ENCODE measurements at places on chromosomes 1 and 21.

DNA sequence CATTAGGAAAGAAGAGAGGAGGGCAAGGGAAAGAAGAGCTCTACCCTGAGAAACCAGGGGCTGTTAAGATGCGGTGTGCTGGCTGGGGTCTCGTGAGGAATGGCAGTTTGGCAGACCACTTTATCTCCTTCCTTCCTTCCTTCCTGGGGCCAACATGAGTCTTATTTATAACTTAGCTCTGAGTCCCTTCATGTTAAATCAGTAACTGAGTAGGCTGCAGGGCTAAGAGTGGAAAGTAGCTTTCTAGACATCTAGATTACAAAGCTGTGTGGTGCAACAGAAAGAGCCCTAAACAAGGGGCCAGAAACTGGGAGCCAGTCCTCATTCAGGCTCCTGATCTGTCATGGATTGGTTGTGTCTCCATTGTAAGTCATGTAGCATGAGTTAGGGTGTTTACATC is 135.4 kb upstream of the DUSP10 start:
- no peak for DNase-seq

GRCh38 chr1:150273311-150273710 is 721 bp downstream of the C1orf54 start:
- no peak for DNase-seq

GRCh38 chr1:109650609-109651008 is 5.3 kb upstream of the GSTM4 start:
- no peak for DNase-seq

DNA sequence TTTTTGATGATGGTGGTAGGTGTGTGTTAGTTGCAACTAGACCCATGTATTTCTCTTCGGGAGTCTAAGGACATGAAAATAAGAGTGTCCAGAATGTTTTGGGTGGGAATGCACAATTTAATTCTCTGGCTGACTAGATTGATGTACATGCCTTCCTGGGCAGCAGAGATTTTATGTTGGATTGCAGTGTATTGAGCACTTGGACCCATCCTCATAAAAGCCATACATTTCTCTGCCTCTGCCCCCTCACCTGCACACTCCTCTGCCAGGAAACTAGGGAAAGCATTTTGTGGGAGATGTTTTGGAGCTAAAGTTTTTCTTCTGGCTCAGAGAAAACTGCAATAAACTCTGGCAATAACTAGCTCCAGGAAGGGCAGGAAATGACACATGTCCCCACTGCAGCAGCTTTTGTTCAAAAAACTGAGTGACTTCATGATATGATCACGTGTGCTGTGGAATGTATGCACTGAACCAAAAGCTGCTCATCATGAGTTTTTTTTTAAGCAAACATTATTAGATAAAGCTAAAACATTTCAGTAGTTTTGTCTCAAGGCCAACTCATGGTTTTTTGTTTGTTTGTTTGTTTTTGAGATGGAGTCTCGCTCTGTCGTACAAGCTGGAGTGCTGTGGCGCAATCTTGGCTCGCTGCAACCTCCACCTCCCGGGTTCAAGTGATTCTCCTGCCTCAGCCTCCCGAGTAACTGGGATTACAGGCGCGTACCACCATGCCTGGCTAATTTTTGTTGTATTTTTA is 17.6 kb downstream of the RIT1 start:
- DNase-seq: no peak

DNA sequence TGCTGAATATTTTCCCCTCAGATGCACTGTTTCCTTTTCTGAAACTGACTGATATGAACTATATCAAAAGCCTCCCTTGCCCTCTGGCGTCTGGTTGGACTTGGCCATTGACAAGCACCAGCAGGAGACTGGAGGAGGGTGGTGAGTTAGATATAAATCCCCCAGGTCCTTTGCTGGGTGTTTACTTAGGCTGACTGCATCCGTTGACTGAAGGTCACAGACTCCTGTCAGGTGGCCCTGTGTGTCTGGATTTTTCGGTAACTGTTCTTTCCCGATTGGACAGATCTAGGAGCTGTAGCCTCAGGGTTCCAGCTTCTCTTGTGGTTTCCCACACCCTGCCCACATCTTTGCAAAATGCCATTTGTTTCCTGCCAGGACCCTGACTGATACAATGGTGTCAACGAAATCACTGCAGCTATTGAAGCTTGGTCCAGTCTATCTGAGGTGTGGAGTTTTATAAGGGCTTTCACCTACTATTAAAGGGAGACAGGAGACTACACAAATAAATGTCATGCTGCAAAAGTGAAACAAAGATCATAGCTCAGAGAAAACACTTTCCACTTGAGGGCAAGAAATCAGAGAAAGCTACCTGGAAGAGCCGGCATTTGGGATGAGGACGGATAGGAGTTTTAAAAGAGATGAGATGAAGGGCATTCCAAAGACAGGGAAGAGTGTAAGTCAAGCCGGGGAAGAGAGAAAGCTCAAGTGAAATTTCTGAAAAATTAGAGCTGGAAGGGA is 1.5 kb upstream of the MAGI3 start:
- DNase-seq: no peak

DNA sequence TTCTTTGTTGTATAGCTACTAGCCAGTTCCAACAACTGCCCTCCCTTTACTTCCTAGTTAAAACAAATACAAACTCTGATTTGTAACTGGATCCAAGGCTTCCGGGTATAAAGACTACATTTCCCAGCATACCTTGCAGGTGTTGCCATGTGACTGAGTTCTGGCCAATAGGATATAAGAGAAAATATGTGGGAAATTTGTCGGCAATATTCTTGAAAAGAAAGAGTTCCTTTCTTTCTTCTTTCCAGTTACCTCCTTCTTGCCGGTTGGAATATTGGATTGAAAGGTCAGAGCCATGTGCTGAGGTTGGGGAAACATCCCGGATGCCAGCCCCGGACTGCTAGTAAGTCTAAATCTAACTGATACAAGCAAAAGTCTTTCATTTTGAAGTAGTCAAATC is 23.0 kb upstream of the ZBTB40 start:
- no peak for DNase-seq

DNA sequence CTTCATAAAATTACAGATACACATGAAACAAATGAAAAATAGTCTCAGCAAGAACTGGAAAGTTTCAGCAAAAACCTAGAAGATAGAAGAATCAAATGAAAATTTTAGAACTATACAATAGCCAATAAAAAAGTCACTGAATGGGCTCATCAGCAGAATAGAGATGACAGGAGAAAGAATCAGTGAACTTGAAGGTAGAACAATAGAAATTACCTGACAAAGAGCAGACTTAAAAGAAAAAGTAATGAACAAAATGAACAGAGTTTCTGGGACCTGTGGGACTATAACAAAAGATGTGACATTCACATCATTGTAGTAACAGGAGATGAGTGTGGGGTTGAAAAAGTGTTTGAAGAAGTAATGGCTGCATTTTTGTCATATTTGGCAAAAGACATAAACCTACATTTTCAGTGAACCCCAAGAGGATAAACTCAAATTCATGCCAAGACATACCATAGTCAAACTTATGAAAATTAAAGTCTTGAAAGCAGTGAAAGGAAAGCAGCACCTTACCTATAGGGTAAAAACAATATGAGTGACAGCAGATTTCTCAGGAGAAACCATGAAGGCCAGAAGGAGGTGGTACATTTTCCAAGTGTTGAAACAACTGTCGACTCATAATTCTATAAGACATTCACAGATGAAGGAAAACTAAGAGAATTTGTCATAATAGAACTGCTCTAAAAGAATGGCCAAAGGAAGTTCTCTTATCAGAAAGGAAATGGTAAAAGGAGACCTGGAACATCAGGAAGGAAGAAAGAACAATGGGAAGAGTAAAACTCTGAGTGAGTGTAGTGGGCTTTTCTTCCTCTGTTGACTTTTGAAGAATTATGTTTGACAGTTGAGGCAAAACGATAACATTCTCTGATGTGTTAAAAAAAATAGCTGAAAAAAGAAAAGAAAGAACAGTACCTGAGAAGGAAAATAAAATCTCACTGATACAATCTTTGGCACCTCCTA is 23.5 kb downstream of the NTPCR start:
- no peak for DNase-seq

- DNase-seq: no peak
Observed at GRCh38 chr1:109482242-109482641, 1.5 kb upstream of the ATXN7L2 start.

- no peak for DNase-seq
Observed at GRCh38 chr1:9165396-9165795, 36.5 kb upstream of the GPR157 start.

DNA sequence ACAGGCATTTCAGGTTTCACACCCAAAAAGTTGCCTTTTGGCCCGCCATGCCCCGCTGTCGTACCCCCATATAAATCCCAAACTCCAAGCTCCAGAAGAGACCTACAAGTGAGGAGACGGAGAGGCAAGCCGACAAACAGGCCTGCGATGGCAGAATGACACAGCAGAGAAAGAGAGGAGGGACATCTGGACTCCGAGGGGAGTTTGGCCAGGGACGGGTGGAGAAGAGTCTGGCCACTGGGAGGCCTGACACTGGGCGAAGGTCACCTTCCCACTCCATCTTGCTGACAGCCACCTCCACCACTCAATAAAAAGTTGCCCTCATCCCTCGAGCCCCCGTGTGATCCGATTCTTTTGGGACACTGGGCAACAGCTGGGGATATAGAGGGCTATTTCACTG is 1.9 kb upstream of the CFH start:
- DNase-seq: no peak

GRCh38 chr1:109271458-109271857 is 11.5 kb downstream of the PSRC1 start:
- no peak for DNase-seq

DNA sequence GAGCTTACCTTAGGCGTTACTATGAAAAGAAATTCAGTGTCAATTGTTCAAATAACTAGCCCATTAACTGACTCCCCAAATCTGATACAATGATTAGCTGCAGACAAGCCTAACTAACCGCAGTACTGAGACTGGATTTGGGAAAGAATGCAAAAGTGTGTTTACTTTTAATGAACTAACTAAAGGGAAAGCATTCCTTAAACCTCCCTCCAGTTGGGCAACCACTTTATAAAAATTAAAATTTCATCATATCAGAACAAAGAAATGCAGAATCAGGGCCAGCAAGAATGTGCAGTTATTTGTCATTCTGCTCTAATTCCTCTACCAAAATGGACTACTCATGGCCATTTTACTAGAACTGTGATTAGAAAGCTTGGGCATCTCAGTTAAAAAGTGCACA is 11.7 kb upstream of the NR5A2 start:
- DNase-seq: no peak

- no peak for DNase-seq
Observed at GRCh38 chr1:209583408-209583807, at the start of gene CAMK1G. TSS of gene CAMK1G (plus strand) at chr1:209583714. CDS start at chr1:209594984, 11,270 bp downstream.

- no peak for DNase-seq
Observed at GRCh38 chr1:25123551-25123950, 108.8 kb downstream of the SYF2 start.

DNA sequence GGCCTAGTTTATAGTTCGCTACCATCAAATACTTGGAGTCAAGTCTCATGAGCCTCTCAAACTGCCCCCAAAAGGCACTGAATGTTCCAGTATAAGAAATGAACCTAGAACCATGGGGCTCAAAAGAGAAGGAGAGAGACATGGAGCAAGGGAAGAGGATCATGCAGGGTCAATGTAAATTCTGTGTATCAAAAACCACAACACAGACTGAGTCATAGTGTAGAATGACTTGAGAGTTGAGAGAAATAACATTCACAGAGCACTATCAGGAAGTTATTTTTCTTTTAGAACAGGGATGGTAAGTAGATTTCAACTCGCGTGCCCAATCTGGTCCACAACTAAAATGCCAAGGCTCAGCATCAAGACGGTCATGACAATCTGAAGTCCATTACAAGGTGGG is 59.8 kb downstream of the GNG12 start:
- no peak for DNase-seq

GRCh38 chr1:14246471-14246870 is 352.0 kb upstream of the KAZN start:
- no peak for DNase-seq

- DNase-seq: no peak
Observed at GRCh38 chr1:51693419-51694155, 76.7 kb downstream of the OSBPL9 start.

DNA sequence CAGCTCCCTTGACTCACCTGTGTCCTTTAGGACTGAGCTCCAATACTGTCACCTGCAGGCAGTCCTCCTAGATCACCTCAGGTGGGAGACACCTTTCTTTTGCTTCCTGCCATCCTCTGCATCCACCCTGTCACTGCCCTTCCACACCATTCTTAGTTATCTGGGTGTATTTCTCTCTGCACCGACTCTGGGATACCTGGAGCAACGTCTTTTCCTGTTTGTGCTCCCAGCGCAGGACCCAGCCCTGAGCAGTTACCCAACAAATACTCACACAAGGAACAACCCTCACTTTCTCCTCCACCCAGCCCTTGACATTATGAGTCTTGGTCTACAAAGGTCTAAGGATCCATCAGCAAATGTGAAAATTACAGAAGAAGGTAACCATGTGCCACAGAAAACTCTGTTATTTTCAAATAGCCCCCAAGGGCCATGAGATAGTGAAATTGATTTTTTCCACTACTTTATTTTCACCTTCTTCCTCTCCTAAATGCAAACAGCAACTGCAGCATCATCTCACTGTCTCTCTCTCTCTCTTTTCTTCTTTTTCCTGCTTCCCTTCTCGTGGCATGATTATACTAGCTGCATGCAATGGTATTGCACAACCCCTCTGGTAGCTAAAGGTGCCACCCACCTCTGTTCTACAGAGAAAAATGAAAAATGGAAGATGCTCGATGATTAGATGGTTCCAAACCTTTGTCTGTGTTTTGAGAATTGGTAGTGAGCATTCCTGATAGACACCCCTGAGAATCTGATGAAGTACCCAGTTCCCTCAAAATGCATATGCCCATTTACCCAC is 89.0 kb downstream of the MIS18A start:
- no peak for DNase-seq

DNA sequence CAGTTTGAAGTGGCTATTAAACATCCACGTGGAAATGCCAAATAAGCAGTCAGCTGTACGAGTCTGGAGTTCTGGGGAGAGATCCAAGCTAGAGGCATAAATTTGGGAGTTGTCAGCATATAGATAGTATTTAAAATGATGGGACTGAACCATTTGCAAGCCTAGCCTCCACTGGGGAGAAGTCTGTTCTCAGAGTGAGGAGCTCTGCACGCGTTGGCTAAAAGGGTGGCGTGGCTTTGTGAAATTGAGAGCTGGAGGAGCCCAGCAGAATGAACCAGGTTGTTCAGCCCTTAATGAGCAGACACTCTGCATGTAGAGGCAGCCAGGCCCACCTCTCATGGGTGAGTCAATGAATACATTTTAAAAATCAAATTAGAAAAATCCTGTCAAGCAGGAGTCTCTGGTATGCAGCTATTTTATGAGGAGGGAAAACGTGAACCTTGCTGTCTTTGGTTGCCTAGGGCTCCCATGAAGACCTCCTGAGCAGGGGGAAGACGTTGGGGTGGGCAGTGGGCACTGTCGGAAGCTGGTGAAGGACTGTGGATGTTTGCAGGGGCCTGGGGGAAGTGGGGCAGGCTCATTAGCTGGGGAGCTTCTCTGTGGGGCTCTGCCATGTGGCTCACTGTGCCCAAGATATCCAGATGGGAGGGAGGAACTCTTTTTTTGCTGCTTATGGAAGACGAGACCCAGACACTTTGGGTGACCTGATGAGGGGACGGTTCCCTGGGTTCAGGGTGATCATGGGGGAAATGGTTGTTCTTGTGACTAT is 18.8 kb downstream of the TMCC2 start:
- DNase-seq: no peak

GRCh38 chr1:155063550-155064110 is at the start of gene EFNA4:
TSS of gene EFNA4 (plus strand) at chr1:155063740. CDS start at chr1:155063824, 84 bp downstream.
- peak; percentile 72 for DNase-seq

GRCh38 chr1:228833911-228834688 is 98.8 kb downstream of the RHOU start:
- no peak for DNase-seq

GRCh38 chr1:201480231-201481003 is 11.4 kb upstream of the PHLDA3 start:
- DNase-seq: peak; percentile 55

All from T-helper 17 cell (primary cell).